ENCODE measurements at places on chromosomes 13 and 19. TPM values are rescaled to one million over a fixed set of nuclear protein-coding genes. Genes with fewer than 3 reads are reported as not detected.
A peak's percentile ranks its signal among the peaks of the same experiment; 100 is the strongest.

- no peak for DNase-seq
- no peaks in the 10 kb centered on the region for H3K4me1 ChIP-seq
- peaks cover 14% of the 10 kb centered on the region for H3K27me3 ChIP-seq
- H3K36me3 ChIP-seq, result no peaks in the 10 kb centered on the region
- no peak overlapping the region for H3K4me3 ChIP-seq
Observed at GRCh38 chr13:38417727-38418126, 68.1 kb downstream of the UFM1 start.

DNA sequence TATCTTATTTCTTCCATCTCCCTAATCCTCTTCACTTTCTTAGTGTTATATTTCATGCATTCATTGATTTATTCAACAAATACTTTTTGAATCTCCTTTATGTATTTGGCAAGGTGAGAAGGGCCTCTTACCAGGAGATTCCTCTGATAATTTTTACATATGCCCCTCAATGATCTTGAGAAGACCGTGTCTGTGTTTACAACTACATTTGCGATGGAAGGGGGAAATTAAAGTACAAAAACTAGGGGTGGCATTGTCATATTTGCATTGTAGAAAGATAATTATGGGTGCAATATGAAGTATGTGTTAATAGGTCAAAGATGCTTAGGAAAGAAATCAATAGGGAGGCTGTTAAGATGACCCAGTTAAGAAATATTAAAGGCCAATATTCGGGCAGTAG lies 1108.4 kb upstream of the MIR17HG start:
- H3K4me1 ChIP-seq, result peaks cover 15% of the 10 kb centered on the region
- DNase-seq, result no peak
- no peak overlapping the region for H3K4me3 ChIP-seq
- no peak overlapping the region for H3K27ac ChIP-seq
- no peaks in the 10 kb centered on the region for H3K27me3 ChIP-seq

Gene TPTE2
- total RNA-seq, result not detected

- H3K27ac ChIP-seq, result peak overlapping the region; percentile 20
- peaks cover 7% of the 10 kb centered on the region for H3K36me3 ChIP-seq
- DNase-seq, result no peak
- H3K27me3 ChIP-seq, result peaks cover 4% of the 10 kb centered on the region
Observed at GRCh38 chr13:36883824-36884223, 36.2 kb downstream of the SMAD9 start.

Gene IGFL3
- total RNA-seq, result not detected

GRCh38 chr13:62119739-62120700 lies 704.4 kb upstream of the PCDH20 start:
- H3K27me3 ChIP-seq, result no peaks in the 10 kb centered on the region
- no peak overlapping the region for H3K27ac ChIP-seq

- peaks cover 18% of the 10 kb centered on the region for H3K36me3 ChIP-seq
- H3K27me3 ChIP-seq, result no peaks in the 10 kb centered on the region
- no peak for DNase-seq
- no peak overlapping the region for H3K4me3 ChIP-seq
- peaks cover 24% of the 10 kb centered on the region for H3K4me1 ChIP-seq
Observed at GRCh38 chr13:23805821-23806220, 83.4 kb downstream of the MIPEP start.

DNA sequence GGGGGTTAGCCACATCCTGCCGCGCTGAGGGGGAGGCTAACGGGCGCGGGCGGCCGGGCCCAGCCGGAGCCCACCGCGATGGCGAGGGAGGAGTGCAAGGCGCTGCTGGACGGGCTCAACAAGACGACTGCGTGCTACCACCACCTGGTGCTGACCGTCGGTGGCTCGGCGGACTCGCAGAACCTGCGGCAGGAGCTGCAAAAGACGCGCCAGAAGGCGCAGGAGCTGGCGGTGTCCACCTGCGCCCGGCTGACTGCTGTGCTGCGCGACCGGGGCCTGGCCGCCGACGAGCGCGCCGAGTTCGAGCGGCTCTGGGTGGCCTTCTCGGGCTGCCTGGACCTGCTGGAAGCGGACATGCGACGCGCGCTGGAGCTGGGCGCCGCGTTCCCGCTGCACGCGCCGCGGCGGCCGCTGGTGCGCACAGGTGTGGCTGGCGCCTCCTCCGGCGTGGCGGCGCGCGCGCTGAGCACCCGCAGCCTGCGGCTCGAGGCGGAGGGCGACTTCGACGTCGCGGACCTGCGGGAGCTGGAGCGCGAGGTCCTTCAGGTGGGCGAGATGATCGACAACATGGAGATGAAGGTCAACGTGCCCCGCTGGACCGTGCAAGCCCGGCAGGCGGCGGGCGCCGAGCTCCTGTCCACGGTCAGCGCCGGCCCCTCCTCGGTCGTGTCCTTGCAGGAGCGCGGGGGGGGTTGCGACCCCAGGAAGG lies 692 bp downstream of the RGS9BP start:
- no peaks in the 10 kb centered on the region for H3K36me3 ChIP-seq
- H3K27ac ChIP-seq, result no peak overlapping the region
- peaks cover 24% of the 10 kb centered on the region for H3K4me1 ChIP-seq
- H3K27me3 ChIP-seq, result peaks cover 21% of the 10 kb centered on the region
- no peak for DNase-seq

DNA sequence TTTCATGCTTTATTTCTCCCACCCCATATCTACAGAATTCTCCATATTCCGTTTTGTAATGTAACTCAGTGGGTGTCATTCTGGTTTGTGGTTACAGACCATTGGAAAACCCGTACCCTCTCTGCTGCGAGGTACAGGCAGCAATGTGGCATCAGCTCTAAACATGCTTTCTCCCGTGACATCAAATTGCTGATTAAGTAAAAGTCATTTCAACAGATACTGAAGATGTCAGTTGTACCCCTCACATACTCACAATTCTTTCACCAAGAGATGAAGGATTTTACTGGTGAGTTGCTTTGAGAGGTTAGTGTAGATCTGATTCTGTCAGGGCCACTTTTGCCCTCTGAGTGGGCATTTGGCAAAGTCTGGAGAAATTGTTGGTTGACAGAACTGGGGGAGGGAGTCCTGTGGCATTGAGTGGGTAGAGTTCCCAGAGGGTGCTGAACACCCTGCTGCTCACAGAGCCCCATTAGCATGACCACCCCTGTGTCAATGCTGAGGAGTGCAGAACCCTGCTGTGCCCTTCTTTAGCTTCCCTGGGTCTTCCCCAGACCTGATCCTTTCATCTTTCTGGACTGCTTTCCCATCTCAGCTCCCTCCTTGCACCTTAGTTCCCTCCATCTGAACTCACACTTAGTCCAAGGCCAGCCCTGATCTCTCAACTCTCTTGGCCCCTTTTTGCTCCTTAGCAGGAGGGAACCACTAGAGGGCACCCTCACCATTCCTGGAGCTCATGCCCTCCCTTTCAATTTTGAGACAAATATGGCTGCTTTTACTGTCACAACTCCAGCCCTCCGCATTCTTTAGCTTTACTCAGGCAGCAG lies 39.9 kb upstream of the CEACAM8 start:
- no peaks in the 10 kb centered on the region for H3K4me1 ChIP-seq
- no peak overlapping the region for H3K27ac ChIP-seq
- H3K4me3 ChIP-seq, result no peak overlapping the region
- H3K27me3 ChIP-seq, result no peaks in the 10 kb centered on the region
- no peak for DNase-seq

Gene ATXN8OS
- not detected for total RNA-seq

- no peak overlapping the region for H3K27ac ChIP-seq
- H3K36me3 ChIP-seq, result peaks cover 16% of the 10 kb centered on the region
- no peak overlapping the region for H3K4me3 ChIP-seq
- H3K4me1 ChIP-seq, result peaks cover 44% of the 10 kb centered on the region
Observed at GRCh38 chr19:2180881-2181632, 17.3 kb downstream of the DOT1L start.

DNA sequence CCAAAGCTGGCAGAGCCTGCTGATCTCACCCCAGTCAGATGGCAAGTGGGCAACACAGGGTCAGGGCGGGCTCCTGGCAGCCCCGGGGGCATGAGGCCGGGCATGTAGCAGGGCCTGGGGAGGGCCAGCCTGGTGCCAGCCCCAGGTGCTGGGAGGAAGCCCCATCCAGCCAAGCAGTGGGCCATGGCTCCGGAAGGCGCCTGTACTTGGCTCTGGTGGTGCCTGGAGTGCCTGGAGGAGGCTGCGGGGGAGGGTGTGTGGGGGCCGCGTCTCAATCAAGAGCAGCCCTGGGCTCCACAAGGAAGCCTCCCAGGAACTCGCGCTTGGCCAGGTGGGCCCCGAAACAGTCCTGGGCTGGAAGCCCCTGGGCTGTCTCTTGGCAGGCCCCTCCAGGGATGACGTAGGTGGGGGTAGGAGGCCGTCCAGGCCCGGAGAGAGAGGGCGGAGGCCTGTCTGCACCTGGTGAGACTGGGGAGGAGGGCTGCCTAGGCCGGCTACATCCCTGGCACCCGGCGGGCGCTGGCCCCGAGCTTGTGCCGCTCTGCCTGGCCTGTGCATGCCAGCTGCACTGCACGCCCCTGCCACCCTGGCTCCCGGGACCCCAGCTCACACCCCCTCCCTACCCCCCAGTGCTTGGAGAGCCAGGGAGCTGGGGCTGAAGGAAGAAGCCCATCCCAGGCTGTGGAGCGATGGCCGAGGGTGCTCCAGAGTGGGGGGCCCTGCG lies 45.9 kb downstream of the COMP start:
- H3K27me3 ChIP-seq, result no peaks in the 10 kb centered on the region
- H3K4me1 ChIP-seq, result no peaks in the 10 kb centered on the region
- H3K27ac ChIP-seq, result no peak overlapping the region
- peaks cover under 1% of the 10 kb centered on the region for H3K36me3 ChIP-seq
- no peak for DNase-seq
- no peak overlapping the region for H3K4me3 ChIP-seq

DNA sequence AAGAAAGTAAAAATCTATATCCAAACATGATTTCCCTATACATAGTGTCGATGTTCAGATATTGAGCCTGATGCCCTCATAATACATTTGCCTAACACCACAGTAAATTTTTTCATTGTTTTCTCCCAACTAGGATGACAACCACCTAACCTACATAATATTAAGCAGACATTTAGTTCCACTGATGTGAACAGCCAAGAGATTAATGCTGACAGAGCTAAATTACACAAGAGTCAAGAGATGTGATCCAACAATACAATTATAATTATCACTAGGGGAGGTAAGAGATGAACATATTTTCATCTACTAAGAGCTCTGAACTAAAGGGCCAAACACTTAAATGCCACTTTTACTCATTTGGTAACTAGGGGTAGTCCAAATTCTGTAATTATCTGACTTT lies 145.9 kb downstream of the DACH1 start:
- H3K27ac ChIP-seq, result no peak overlapping the region
- no peaks in the 10 kb centered on the region for H3K4me1 ChIP-seq
- H3K36me3 ChIP-seq, result no peaks in the 10 kb centered on the region
- no peak overlapping the region for H3K4me3 ChIP-seq
- no peak for DNase-seq

- no peak for DNase-seq
- H3K27me3 ChIP-seq, result peaks cover 15% of the 10 kb centered on the region
- no peaks in the 10 kb centered on the region for H3K36me3 ChIP-seq
- no peak overlapping the region for H3K27ac ChIP-seq
Observed at GRCh38 chr13:48687249-48687648, 33.5 kb downstream of the CYSLTR2 start.

GRCh38 chr19:6707011-6707657 lies 13.3 kb downstream of the C3 start:
- DNase-seq, result no peak
- H3K27ac ChIP-seq, result no peak overlapping the region
- no peak overlapping the region for H3K4me3 ChIP-seq
- no peaks in the 10 kb centered on the region for H3K36me3 ChIP-seq

DNA sequence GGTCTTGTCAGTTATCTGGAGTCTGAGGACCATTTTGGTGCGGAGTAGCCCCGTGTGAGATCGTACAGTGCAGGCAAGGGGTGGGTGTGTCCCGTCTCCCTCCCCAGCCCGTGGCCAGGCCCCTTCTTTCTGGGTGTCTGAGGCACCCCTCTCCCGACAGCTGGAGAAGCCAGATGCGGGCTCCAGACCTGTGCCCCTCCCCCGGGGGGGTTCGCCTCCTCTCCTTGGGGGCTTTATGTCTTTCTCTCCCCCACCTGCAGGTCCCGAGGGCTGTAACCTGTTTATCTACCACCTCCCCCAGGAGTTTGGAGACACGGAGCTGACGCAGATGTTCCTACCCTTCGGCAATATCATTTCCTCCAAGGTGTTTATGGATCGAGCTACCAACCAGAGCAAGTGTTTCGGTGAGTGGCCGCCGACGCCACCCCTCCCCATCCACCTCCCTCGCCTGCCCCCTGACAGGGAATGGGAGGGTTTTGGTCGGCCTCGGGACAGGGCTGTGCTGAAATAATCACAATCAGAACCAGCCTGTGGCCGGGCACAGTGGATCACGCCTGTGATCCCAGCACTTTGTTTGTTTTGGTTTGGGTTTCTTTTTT lies 65.6 kb downstream of the CELF5 start:
- no peak overlapping the region for H3K27ac ChIP-seq
- peaks cover 32% of the 10 kb centered on the region for H3K27me3 ChIP-seq
- H3K4me3 ChIP-seq, result no peak overlapping the region
- no peaks in the 10 kb centered on the region for H3K36me3 ChIP-seq
- peaks cover 4% of the 10 kb centered on the region for H3K4me1 ChIP-seq

Gene SYCN
- not detected for total RNA-seq
